ENCODE measurements at places on chromosomes 16 and 17. TPM values are rescaled to one million over a fixed set of nuclear protein-coding genes. Genes with fewer than 3 reads are reported as not detected.
A peak's percentile ranks its signal among the peaks of the same experiment; 100 is the strongest.

- DNase-seq, result no peak
Measured at GRCh38 chr17:80097844-80098691, 3.3 kb upstream of the GAA start.

- peak; percentile 56 for DNase-seq
Measured at GRCh38 chr17:4980644-4981216, 6.7 kb downstream of the CAMTA2 start.

PRRT2 gene
- 6.2 TPM for total RNA-seq

DNA sequence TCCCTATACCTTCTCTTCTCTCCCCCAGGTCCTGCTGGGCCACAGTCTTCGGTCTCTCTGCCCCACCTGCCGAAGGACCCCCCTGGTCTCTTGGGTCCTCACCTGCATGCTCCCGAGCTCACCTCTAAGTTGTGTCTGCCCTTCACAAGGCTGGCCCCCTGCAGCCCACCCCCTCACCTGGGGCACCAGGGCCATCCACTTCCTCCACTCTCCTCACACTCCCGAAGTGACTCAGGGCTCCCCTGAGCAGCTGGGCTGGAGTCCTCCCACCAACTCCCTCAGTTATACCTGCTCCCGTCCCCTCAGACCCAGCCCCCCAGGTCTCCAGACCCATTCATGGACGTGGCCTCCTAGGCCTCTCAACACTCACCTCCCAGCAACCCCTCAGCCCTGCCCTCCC is 822.0 kb downstream of the KCNJ18 start:
- DNase-seq, result no peak

- DNase-seq, result peak; percentile 61
Measured at GRCh38 chr17:59842901-59843652, 49.7 kb downstream of the TUBD1 start.

DNA sequence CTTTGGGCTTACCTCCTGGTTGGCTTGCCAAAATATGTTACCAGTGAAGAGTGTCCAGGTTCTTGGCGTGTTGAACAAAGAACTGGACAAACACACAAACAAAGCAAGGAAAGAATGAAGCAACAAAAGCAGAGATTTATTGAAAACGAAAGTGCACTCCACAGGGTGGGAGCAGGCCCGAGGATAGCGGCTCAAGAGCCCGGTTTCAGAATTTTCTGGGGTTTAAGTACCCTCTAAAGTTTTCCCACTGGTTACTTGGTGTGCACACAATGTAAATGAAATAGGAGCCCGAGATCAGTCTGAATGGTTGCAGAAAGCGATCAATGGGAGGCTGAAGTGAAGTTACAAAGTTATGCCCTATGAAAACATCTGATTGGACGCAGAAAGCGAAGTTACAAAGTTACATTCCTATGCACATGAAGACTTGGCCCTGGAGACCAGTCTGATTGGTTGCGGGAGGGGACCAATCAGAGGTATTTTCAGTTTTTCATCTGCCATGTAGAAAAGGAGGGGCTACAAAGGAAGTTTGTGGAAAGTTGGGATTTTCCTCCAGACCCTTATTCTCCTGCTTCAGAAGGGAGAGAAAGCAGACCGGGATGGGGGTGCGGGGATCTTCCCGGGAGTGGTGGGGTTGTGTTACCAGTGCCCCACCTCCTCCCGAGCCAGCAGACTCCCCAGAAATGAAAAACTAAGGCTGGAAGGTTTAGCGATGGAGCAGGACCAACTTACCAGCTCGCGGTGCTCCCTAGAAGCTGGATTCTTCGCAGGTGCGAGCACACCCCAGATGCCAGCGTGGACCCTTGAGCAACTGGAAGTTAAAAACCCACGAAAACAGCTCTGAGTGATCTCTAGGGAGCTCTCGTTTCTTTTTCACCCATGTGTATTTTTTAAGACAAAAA is at the start of gene SLFN12:
TSS of gene SLFN12 (minus strand) at position 325 of the 899 bp plus-strand sequence. CDS start 9,472 bp downstream, outside the sequence.
- DNase-seq, result peak; percentile 53

ADAP2 gene
- total RNA-seq, result 3.7 TPM

DNA sequence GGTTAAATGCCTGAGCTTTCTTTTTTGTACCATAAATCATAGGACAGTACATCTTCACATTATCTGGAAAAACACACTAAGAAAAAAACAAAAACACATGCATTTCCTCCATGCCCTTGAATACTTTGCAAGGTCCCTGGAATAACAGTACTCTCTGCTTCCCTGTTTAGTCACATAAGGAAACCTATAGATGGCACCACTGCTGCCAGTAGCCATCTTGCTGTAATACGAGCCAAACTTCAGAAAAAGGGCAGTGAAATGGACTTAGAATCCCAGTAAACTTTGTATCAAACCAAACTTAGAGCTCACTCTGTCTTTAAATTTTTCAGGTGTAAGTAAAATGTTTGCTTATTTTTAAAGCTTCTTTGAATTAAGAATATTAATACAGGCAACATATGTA is 435.5 kb downstream of the KCNJ2 start:
- no peak for DNase-seq

NPIPB6 gene
- total RNA-seq, result not detected

- DNase-seq, result no peak
Measured at GRCh38 chr16:31351246-31351941, 3.6 kb upstream of the ITGAX start.

CYGB gene
- 3.3 TPM for total RNA-seq

GRCh38 chr16:30748634-30749445 is 615 bp downstream of the PHKG2 start:
- DNase-seq, result peak; percentile 25

GRCh38 chr17:4852567-4853207 is 19.5 kb downstream of the MINK1 start:
- peak; percentile 50 for DNase-seq

DNA sequence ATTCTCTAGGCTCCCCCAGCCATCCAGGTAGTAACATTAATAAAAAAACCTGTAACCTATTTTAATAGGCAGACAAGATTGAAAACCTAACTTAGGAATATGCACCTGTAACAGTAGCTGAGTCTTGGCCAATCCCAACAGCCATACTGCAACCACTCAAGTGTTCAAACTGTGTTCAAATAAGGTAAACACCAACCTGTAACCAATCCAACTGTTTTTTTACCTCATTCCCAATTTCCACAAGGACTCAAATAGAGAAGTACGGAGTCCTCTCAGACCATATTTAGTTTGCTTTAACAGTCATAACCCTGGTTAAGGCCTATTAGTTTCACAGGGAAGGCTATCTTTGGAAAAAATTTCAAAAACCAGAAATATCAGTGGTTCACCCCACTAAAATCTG is 40.4 kb upstream of the NOS2 start:
- no peak for DNase-seq

ANKRD40CL gene
- total RNA-seq, result not detected

GRCh38 chr17:66612993-66613392 is 221.9 kb upstream of the CACNG5 start:
- DNase-seq, result no peak

SSTR5 gene
- total RNA-seq, result not detected

DNA sequence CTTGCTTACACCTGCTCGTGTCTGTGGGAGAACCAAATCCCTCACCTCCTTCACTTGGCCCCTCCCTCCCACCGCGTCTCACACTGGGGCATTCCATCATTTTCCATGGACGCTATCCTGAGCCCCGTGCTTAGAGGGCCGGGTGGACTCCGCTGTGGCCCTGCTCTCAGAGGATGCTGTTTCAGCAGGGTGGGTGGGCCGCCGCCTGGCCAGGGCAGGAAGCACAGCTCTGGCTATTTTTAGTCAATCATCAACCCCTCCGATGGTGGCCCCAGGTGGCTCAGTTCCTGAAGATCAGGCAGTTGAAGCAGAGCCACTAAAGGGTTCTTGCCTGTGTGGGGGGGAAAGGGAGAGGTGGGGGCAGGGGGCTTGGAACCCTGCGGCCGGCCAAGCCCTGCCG is 230.3 kb downstream of the ENGASE start:
- DNase-seq, result no peak

- DNase-seq, result peak; percentile 34
Measured at GRCh38 chr16:57503366-57503765, 17.1 kb upstream of the DOK4 start.

RASD1 gene
- total RNA-seq, result not detected

- DNase-seq, result no peak
Measured at GRCh38 chr17:60135951-60136666, 13.7 kb upstream of the CA4 start.

- no peak for DNase-seq
Measured at GRCh38 chr17:80283116-80283852, 22.6 kb downstream of the RNF213 start.

DNA sequence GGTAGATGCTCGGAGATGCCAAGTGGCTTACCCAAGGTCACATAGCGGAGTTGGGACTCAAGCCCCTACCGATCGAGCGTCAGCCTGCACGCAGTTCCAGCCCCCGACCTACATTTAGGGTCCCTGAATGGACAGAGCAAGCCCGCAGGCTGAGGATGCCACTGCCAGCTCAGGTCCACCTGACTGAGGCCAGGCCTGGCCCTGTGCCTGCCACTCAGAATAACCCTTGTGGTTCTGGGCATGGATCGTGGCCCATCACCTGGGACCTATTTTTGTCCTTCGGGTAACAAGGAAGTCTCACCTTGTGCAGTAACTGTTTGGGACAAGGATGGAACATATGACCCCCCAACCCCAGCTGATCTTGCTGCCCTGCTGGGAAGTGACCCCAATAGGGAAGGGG is 17.1 kb downstream of the CDH16 start:
- peak; percentile 89 for DNase-seq

DNA sequence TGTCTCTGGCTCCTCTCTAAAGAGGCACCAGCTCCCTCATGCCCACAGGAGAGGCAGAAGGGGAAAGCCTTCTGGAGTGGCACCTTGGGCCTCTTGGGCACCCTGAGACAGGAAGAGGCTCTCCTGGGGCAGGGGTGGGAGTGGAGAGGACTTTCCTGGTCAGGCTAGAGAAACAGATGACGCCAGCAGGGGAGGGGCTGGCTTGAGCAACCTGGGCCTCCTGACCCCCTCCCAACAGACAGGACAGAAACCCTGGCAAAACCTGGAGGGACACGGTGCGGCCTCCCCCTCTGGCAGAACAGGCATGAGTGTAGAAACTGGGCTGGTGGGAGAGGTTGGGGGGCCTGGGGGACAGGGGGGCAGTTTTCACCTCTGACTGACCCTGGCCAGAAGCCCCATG is 6.1 kb downstream of the SMIM5 start:
- DNase-seq, result no peak

HCFC1R1 gene
- 55.9 TPM for total RNA-seq

- DNase-seq, result no peak
Measured at GRCh38 chr16:2966808-2967191, 2.3 kb upstream of the PAQR4 start.

DNA sequence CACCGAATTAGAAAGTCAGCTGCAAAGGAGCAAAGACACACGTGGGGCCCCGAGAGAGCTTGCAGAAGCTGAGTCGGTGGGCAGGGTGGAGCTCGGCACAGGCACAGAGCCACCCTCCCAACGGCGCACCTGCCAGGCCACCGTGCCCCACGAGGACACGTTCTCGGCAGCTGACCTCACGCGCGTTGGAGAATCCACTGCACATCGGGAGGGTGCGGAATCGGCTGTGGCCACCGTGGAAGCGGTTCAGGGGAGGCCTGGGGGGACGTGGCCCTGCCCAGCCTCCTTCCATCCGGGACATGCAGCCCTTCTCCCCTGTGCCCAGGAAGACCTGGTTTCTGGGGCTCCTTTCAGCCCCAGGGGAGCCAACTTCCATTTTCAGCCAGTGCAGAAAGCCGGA is 20.9 kb upstream of the ZFPM1 start:
- DNase-seq, result no peak

DOC2A gene
- not detected for total RNA-seq

KRT34 gene
- not detected for total RNA-seq

DOC2B gene
- total RNA-seq, result not detected

GUCY2D gene
- total RNA-seq, result 0.06 TPM

DNA sequence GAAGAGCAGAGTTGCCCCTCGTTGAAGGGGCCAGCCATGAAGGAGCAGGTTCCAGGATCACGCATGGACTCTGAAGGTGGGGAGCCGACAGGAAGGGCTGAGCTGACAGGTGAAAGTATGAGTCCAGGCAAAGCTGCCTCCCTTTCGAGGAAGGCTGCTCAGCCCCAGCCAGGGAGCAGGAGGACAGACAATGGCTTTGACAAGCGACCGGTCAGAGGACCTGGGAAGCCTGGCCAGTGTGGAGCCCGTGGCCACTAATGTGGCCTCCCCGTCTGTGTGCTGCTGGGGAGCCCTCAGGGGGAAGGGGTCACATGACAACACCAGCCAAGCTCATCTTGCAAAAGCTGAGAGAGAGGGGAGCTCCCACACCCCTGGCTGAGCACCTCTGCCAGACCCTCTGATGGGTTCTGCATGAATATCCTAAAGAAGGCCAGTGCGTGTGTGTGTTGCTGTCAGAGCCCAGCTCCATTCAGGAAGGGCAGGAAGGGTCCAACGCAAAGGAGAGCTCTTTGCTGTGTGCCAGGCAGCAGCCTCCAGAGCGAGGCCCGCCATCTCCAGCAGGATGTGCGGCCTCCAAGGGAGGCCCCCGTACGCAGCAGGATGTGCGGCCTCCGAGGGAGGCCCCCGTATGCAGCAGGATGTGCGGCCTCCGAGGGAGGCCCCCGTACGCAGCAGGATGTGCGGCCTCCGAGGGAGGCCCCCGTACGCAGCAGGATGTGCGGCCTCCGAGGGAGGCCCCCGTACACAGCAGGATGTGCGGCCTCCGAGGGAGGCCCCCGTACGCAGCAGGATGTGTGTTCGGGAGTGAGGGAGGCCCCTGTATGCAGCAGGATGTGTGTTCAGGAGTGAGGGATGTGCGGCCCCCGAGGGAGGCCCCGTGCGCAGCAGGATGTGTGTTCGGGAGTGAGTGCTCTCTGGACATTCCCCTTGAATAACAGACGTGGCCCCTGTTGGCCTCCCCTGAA is 102.1 kb upstream of the CHMP6 start:
- DNase-seq, result no peak

- peak; percentile 69 for DNase-seq
Measured at GRCh38 chr16:83826146-83826913, 18.6 kb downstream of the HSBP1 start.

GRCh38 chr16:89319631-89319885 is 102.1 kb downstream of the ZNF778 start:
- DNase-seq, result no peak

GRCh38 chr16:28875134-28876018 is 2.9 kb upstream of the ATP2A1 start:
- no peak for DNase-seq

DNA sequence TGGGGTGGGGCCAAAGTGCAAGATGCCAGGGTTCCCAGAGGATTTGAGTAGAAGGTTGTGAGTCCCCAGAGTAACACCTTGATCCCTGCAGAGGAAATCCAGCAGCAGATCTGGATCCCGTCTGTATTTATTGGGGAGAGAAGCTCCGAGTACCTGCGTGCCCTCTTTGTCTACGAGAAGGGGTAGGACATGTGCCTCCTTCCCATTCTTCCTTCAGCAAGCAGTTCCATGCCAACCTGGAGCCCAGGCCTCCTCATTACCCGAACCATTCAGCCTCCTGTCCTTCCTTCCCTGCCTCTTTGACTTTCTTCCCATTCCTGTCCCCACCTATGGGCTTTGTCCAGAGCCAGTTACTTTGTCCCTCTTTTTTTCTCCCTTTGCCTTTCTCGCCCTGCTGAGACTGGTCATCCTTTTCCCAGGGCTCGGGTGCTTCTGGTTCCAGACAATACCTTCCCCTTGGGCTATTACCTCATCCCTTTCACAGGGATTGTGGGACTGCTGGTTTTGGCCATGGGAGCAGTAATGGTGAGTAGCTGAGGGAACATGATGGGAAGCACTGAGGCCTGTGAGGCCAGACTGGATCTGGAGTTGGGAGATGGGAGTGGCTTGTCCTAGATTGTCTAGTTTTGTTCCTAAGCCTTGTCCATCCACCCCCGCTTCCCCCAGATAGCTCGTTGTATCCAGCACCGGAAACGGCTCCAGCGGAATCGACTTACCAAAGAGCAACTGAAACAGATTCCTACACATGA is 2.9 kb downstream of the RNF167 start:
- DNase-seq, result no peak

All from G401 (cell line).